ENCODE measurements at places on chromosomes 2 and 18. TPM values are rescaled to one million over a fixed set of nuclear protein-coding genes. Genes with fewer than 3 reads are reported as not detected.
A peak's percentile ranks its signal among the peaks of the same experiment; 100 is the strongest.

DNA sequence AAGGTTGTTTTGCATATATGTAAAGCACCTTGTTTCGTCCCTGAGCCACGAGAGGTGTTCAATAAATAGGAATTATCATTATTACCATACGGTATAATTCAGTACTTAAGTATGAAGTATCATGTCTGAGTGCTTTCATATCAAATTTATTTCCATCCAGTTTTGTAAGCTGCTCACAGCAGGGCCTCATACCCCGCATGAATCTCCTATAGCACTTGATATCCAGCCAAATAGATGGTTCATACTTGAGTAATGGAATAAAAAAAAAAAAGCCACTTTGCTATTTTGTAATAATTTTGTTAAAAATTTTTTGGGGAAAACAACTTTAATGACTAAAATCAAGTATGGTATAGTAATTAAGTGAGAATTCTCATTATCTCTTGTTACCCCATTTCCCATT lies 160.8 kb upstream of the NOSTRIN start:
- DNase-seq = no peak

DNA sequence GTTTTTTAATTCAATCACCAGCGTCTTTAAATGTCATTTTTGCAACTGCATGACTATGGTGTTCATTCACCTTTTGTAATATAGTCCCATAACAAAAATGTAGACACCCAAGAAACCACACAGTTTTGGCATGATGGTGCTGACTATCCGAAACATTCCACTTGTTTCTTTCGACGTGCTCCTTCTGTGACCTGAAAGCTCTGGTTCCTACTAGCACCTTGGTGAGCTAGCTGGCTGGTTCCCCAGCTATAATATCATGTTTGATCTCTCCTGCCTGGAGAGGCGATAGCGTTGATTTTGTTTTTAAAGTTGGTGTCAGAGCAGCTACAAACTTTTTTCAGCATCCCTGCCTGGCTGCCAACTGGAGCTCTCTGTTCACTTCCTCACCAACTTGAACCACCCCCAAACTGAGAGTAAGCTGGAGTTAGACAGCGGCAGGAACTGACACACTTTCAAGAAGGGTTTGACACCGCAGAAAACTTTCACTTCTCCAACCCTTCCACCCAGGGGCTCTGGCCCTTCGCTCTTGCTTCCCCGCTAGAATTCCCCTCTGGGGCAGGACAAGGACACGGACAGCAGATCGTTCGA lies 1.1 kb downstream of the ATAD2B start:
- peak; percentile 76 for DNase-seq

DNA sequence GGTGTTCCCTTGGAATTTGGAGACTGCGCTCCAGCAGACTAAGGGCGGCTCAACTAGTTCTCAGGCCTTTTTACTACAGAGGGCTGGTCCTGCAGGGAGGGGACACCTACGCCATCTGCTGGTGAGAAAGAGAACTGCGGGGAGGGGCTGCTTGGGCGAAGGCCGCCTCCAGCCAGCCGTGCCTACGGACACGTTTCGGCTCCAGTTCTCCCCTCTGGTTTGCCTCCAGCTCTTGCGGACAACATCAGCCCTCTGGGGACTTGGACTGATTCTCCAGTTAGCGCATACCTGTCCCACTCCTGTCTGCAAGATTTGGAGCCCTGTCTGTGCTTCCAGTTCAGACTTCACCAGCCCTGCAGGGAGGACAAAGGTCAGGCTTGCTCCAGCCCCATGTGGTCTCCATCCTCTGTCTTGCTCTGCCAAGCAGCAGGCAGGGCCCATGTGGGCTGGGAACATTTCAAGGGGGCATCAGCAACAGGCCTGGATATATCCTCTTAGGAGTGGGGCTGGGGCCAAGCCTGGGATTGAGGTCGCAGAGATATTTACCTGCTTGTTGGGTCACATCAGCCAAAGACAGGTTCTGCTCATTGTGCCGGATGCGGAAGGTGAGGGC lies 10.3 kb downstream of the PTPRN start:
- DNase-seq = peak; percentile 81

- no peak for DNase-seq
These were observed 23.4 kb upstream of the C1D start for GRCh38 chr2:68086166-68086565.

- no peak for DNase-seq
These were observed 421.1 kb downstream of the PTH2R start for GRCh38 chr2:208827549-208828221.

DNA sequence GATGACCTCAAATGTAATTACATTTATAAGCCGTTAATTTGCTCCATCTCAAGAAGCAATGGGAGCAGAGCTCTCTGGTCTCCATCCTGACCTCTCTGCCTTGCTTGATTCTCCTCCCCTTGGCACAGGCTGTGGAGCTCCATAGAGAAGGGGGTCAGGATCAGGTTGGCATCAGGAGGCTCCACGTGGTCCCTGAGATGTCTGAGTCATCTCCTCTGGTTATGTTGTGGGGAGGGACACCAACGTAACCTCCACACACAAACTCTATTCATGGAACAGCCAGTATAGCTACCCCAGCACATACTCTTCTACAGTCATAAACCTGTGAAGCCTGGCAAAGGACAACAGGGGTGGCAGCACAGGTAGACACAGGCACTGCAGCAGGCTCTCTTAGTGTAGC lies 29.0 kb downstream of the TRABD2A start:
- no peak for DNase-seq

GRCh38 chr2:192888109-192888508 lies 693.4 kb upstream of the TMEFF2 start:
- DNase-seq = no peak

- DNase-seq = no peak
These were observed 1.2 kb downstream of the COA5 start for GRCh38 chr2:98607104-98607503.

GRCh38 chr2:157421331-157421944 lies 22.5 kb downstream of the CYTIP start:
- no peak for DNase-seq

GRCh38 chr2:73418343-73418742 lies 32.7 kb downstream of the ALMS1 start:
- DNase-seq = peak; percentile 85

DNA sequence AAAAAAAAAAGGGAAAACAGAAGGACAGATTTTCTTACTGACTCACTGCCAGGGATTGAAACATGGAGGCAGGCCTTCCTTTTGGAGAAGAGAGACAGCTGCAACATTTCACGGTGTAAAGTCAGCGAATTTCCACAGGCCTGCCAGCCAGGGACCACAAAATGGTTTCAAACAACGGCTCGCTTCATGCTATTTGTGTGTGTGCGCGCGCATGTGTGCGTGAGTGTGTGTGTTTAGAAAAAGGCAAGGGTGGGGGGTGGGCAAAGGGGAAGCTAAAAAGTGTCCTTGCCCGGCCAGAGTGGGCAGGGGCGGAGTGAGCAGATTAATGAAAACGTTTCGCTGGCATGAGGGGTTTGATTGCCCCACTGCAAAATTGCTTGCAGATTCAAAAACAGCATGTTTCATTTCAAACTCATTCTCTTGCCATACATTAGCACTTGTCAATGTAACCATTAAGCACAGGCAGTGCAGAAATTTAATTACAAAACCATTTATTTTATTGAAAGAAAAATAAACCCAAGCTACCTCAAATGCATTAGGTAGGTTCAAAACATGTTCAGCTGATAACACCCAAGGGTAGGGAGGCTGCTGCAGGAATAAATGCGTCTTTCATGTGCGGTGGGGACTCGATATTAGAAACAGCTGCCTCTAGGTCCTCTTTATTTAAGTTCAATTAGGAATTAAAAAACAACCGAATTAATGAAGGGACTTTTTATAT lies 182.1 kb upstream of the SIX2 start:
- DNase-seq = peak; percentile 98

GRCh38 chr2:231483398-231484329 lies 19.4 kb upstream of the NCL start:
- no peak for DNase-seq

DNA sequence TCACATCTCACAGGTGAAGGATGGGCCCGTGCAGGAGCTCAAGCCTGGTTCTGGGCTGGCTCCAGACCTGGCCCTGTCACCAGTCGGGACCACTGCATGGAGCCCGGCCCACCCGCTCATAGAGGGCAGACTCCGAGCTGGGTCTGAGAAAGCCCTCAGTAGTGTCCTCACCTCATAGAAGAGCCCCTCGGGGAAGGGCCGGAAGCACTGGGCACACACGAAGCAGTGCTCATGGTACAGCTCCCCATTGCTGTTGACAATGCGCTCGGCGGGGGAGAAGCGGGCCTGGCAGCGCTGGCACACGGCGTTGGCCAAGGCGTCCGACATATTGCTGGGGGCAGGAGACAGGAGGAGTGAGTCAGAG lies 11.3 kb downstream of the GPR17 start:
- no peak for DNase-seq

- peak; percentile 13 for DNase-seq
These were observed 2.2 kb downstream of the SEPTIN10 start for GRCh38 chr2:109611467-109612095.

- DNase-seq = no peak
These were observed 242.5 kb downstream of the CYP26B1 start for GRCh38 chr2:71905205-71905604.

- no peak for DNase-seq
These were observed 73.8 kb upstream of the B3GNT7 start for GRCh38 chr2:231321556-231322334.

GRCh38 chr2:25159949-25160348 lies 8.4 kb downstream of the POMC start:
- no peak for DNase-seq

- DNase-seq = no peak
These were observed 43.1 kb upstream of the CWC22 start for GRCh38 chr2:180050246-180050645.

GRCh38 chr2:44247924-44248323 lies 27.4 kb upstream of the SLC3A1 start:
- no peak for DNase-seq

GRCh38 chr2:166764702-166765101 lies 123.6 kb upstream of the XIRP2 start:
- DNase-seq = no peak

DNA sequence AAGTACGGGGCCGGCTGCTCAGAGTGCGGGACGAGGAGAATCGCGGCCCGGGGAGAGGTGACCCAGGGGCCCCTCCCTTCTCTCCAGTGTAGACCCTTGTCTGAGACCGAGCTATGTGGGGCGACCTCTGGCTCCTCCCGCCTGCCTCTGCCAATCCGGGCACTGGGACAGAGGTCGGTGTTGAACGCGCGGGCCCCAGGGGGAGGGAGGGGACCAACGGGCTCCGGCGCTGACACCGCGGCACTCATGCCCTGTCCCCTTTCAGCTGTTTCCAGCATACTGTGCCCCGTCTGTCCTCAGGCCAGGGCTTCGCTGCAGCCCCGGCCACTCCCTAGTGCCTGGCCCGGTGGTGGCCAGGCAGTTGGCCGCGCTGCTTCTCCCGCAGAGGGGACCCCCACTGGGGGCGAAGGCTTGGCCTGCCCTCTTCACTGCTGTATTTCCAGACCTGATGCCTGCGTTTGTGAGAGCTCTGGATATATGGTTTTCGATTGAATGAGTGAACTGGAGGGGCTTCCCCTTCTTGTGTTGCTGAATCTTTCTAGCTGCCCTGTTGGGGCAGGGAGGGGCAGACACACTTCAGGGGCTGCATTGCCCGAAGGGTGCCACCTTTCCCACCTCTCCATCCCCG lies 809 bp downstream of the DBI start:
- DNase-seq = peak; percentile 75

DNA sequence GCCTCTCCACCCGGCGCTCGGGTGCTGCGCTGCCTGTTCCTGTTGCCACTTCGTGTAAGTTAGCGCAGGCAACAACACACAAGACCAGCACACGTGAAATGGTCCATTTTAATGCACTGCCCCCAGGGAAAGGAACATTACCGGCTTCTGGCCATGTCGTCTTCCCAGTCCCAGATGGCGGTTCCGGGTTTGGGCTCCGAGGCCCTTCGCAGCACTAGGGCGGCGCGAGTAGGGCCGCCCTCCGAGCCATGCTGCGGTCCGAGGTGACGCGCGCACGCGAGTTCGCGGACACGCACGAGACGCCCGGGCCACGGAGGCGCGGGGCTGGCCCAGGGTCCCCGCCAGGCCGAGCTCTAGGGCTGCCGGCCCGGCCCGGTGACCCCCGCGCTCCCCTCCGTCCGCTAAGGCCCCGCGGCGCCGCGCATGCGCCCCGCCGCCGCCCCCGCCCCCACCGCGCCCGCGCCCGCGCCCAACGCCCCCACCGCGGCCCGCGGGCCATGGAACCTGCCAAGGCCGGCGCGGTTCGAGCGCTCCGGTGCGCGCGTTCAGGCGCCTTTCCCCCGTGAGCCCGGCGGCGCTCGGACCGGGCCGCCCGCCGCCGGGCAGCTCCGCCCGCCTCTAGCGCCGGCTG lies 367 bp upstream of the ZNF236 start:
- peak; percentile 60 for DNase-seq

GRCh38 chr2:7950035-7950612 lies 731.7 kb upstream of the ID2 start:
- DNase-seq = peak; percentile 54

DNA sequence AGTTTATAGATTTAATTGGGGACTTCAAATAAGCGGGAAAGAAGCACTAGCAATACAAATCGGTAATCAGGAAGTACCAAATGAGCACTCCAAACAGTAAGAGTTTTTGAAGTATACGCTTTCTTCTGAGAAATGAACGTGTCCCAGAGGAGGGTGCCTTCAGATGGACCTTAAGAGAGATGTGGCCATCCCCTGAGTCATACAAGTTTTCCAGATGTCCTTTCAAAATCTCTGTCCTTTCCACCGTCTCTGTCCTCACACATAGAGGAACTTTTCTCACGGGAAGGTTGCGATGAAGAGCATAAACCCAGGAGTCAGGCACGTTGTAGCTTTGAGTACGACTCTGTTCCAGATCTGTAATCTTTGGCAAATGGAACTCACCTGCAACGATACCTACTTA lies 1.7 kb upstream of the SMAD2 start:
- no peak for DNase-seq

DNA sequence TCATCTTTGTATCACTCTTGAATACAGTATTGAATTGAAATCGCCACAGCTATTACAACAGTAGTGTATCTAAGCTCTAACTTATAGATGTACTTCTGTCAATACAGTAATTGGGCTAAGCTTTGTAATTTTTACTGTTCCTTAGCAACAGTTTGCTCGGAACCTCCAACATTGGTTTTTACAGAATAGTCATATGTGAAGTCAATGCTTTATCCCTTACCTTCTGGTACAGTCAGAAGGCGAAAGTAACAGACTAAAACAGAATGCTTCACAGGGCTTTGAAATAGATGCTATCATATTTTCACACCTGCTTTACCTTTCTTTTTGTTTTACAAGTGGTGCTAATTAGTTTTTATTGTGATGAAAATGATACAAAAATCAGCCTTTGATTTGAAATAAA lies 46.9 kb upstream of the CYP20A1 start:
- no peak for DNase-seq

GRCh38 chr2:182133195-182133891 lies 147.7 kb downstream of the PPP1R1C start:
- no peak for DNase-seq

Gene YWHAQ
- 194 TPM for total RNA-seq

Gene TTN
- 1,034 TPM for total RNA-seq

Gene CRYBA2
- total RNA-seq = not detected

Gene DSC3
- not detected for total RNA-seq

Gene COL4A4
- 0.36 TPM for total RNA-seq

Gene HOXD4
- not detected for total RNA-seq

Gene RESP18
- not detected for total RNA-seq

Gene TUBA3D
- not detected for total RNA-seq

Gene PDIA6
- total RNA-seq = 260 TPM

Gene CLEC4F
- total RNA-seq = not detected

Gene CD8B2
- total RNA-seq = not detected

All from myocyte (in vitro differentiated cells).